Mucosa of gallbladder (tissue), 1 donor: ENCODE measurements at places on chromosomes 2 and 18. TPM values are rescaled to one million over a fixed set of nuclear protein-coding genes. Genes with fewer than 3 reads are reported as not detected.
A peak's percentile ranks its signal among the peaks of the same experiment; 100 is the strongest.

CKAP2L gene
- total RNA-seq: 1.5 TPM

SOX11 gene
- total RNA-seq: 0.03 TPM

FAM237A gene
- not detected for total RNA-seq

TUBA3E gene
- not detected for total RNA-seq

ZNF385B gene
- 3.2 TPM for total RNA-seq

ANKRD44 gene
- 40.6 TPM for total RNA-seq

KIF1A gene
- 1.6 TPM for total RNA-seq

LAMA3 gene
- total RNA-seq: 25.5 TPM

GPR55 gene
- total RNA-seq: 0.37 TPM

HOXD10 gene
- total RNA-seq: not detected

MC2R gene
- not detected for total RNA-seq

MYO7B gene
- 125 TPM for total RNA-seq

NGEF gene
- 12.0 TPM for total RNA-seq

CCDC195 gene
- total RNA-seq: not detected

RRM2 gene
- total RNA-seq: 5.4 TPM

HRH4 gene
- total RNA-seq: not detected

CDCA7 gene
- 0.86 TPM for total RNA-seq

FBXO48 gene
- total RNA-seq: 1.7 TPM

ELOA2 gene
- total RNA-seq: not detected

- no peak for DNase-seq
Observed at GRCh38 chr2:101360232-101360631, 27.1 kb downstream of the CREG2 start.

DNA sequence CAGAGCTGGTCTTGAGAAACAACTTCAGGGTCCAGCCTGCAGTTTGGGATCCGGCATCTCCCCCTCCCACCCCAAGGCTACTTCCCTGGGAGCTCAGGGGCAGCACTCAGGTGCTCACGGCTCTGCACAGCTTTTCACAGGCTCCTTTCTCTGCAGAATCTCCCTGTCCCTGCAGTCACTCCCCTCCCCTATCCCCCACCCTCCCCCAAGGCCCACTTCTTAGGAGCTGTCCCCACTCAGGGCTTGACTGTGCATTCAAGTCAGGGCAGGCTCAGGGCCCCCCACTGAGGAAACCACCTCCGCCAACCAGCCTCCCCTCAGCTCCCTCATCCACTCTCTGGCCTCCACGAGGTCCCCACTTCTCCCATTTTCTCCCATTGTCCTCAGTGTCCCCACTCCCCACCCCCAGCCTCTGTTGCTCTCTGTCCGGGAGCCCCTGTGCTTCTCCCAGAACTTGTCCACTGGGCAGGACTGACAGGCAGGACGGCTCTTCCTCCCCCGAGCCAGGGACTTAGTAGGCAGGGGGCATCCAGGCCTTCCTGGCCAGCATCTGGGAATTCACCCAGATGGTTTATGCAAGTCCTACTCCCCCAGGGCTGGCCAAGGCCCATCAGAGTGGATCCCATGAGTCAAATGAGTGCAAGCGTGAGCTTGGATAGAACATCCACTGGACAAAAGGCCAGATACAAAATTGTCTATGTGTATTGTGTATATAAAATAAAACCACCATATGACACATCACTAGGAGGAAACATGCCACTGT lies 7.6 kb downstream of the NMUR1 start:
- DNase-seq: no peak

DNA sequence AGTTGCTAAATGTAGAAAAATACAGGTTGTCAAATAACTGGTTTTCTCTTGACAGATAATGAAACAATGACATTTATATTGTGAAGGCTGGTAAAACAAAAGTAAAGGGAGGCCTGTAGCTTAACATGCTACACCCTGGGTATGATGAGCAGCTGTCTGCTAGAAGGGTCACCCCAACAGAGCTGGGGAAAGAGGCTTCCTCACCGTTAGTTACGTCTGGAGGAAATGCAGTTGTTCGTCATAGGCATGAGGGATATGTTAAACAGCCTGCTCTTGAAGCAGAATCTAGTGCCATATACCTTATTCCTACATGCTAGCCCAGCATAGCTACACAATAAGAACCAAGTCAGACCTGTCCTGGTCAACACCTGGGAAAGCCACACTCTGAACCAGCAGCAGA lies 49.9 kb downstream of the LPIN2 start:
- no peak for DNase-seq

DNA sequence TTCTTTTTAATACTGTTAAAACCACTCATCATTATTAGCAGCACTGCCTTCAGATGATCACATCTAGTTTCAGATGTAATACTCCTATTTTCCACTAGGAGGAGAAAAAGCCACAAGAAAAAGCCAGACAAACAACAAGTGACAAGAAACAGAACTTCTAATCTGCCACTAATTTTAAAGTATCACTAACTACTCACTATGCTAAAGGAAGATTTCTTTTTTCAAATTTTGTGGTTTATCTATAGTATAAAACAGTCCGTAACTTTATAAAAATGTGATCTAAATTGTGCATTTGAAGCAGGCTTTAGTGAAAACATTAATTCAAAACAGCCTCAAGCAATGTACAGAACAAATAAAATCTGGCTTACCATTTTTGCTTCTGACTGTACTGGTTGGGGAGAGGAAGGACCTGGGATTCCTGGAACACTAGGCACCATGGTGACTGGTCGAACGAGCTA lies 56.8 kb downstream of the ATF2 start:
- DNase-seq: no peak

DNA sequence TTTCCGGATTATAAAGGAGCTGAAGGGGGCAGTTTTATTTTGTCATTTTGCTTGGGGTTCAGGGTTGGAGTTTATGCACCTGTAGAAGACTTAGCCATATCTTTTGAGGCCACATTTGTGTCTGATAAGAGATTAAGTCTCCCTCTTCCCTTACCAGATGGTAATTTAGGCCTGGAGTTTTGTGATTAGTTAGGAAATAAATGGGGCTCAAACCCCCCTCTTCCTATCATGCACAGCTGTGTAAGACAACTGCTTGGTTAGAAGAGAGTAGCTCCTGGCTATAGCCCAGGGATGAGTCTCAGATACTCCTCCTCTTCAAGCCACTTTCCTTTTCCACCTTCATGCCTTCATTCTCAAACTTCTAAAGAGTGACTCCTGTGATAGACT lies 802 bp upstream of the SAP130 start:
- DNase-seq: no peak

- no peak for DNase-seq
Observed at GRCh38 chr2:105194022-105194675, 47.4 kb upstream of the GPR45 start.

DNA sequence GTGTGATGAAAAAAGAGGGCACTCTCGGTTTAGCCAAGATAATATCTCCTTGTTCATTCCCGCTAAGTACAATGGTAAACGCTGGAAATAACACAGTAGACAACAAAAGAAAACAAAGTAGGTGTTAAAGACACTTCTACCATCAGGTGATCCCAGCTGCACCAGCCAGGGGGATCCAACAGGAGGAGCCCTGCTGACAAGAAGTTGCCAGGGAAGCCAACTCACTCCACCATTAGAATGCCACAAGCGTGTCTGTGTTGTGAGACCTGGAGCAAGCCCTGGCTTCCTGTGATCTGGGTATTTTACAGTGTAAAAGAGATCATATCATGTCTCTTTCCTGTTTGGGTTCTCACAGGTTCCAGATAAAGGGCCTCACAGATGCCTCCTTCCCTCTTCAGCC lies 117.0 kb downstream of the GRB14 start:
- DNase-seq: no peak

- DNase-seq: no peak
Observed at GRCh38 chr18:44696892-44697291, 16.2 kb downstream of the SETBP1 start.

DNA sequence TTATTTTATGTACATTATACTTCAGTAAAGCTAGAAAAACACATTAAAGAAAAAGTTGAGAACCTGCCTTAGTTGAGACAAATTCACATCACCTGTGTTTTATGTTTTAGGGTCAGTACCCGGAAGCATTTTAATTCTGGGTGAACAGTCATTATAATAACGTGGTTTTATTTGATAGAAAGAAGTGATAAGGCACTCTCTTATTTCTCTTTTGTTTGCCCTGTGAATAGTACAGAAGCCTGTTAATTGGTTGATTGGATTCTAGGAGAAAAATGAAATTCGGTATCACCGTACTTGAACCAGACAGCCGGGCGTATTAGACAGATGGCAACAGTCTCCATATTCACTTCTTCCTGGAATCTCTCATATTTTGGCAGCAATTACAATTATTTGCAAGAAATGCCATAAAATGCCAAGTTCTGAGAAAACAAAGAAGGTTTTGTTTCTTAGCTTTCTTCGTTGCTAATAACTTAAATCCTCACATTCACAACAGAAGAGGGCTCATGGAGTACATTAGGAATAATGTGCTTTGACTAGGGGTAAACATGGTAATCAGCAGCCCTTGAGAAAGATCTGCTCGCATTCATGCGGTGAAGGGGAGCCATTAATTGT lies 168.7 kb upstream of the RASGRP3 start:
- no peak for DNase-seq

DNA sequence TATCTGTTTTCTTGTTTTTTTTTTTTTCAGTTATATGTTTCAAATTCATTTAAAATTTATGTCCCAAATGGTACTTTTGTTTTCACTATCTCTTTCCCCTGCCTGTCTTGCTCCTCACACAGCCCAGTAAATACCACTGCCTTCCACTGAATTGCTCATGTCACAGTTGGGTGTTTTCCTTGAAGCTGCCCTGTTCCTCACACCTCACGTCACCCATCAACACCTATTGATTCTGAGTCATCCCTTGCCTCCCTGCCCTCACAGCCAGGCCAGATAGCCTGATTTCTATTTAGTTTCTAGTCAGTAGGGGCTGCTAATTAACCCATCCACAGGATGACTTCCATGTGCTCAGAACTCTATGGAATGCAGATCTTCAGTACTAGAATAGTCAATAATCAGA lies 25.3 kb downstream of the FSHR start:
- DNase-seq: peak; percentile 14

DNA sequence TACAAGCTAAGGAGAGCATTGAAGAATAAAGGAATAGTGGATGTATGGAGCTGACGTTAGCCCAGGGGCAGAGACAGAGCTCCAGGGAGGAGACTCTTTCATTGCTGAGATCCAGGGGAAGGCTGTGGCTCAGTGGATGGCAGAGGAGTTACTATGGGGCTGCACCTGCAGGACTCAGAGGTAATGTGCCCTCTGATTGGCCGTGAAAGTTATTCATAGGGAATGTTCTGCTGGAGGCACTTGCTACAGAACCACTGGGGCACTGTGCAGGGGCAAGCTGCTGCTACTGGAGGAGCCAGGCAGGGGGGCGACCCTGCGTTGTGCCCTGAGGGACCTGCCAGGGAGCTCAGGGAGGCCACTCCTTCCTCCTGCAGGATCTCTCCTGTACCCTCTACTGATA lies 199.2 kb downstream of the PTPRM start:
- DNase-seq: no peak

DNA sequence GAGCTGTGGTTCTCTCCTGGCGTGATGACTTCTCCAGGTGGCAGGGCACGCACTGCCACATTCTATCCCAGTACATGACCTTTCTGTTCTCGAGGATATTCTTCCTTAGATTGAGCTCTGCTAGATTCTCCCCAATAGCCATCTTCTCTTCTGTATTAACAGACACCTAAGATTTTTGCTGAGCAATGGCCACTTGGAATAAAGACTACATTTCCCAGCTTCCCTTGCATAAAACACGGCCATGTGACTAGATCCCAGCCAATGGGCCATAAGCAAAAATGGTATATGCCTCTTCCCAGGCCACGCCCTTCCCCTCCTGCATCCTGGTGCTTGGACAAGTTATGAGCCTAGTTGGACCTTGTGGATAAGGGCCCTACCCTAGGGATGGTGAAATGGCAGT lies 82.1 kb downstream of the EIF2AK3 start:
- DNase-seq: no peak

GRCh38 chr2:232018181-232018580 lies 56.7 kb downstream of the DIS3L2 start:
- DNase-seq: no peak

GRCh38 chr2:37084797-37085196 lies 479 bp downstream of the GPATCH11 start:
- no peak for DNase-seq

- no peak for DNase-seq
Observed at GRCh38 chr2:111226876-111227700, 106.4 kb downstream of the BCL2L11 start.

DNA sequence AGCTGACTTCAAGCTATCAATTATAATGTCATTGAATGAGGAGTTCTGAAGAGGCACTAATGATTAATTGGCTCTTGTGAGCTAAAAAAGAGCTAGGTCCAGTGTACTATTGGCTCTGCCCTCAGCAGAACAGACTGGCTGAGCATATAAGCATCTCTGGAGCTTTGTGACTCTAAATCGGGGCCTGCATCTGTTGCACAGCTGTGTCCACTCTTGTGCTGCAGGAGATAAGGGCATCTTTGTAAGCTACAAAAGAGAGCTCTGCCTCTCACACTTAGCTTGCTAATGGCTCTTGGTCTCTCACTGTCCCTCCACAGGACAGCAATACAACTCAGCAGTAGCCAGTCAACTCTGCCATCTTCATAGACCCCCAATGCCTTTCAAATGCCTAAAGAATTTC lies 61.5 kb upstream of the L3MBTL4 start:
- no peak for DNase-seq

- no peak for DNase-seq
Observed at GRCh38 chr2:117968722-117969121, 45.1 kb downstream of the CCDC93 start.

GRCh38 chr2:136077107-136077506 lies 40.8 kb downstream of the CXCR4 start:
- no peak for DNase-seq

GRCh38 chr18:69817335-69817940 lies 130.2 kb downstream of the CD226 start:
- DNase-seq: no peak

- no peak for DNase-seq
Observed at GRCh38 chr2:50948681-50949080, 83.3 kb downstream of the NRXN1 start.

DNA sequence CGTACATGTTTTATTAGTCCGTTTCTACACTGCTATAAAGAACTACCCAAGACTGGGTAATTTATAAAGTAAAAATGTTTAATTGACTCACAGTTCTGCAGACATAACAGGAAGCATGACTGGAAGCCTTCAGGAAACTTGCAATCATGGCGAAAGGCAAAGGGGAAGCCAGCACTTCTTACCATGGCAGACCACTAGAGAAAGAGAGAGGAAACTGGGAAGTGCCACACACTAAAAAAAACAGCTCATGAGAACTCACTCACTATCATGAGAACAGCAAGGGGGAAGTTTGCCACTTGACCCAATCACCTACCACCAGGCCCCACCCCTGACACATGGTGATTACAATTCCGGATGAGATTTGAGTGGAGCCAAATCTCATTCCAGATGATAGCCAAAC lies 466.2 kb downstream of the IRS1 start:
- no peak for DNase-seq

- no peak for DNase-seq
Observed at GRCh38 chr2:211259831-211260476, 703.6 kb downstream of the CPS1 start.
